Activated CD8-positive, alpha-beta T cell treated with anti-CD3 and anti-CD28 coated beads, Interleukin-2, amount 10 ng/mL, durations not matched to agents 7 days and 5 days (primary cell): ENCODE measurements at places on chromosomes 2 and 18. TPM values are rescaled to one million over a fixed set of nuclear protein-coding genes. Genes with fewer than 3 reads are reported as not detected.

- no peak overlapping the region for H3K4me3 ChIP-seq
- no peaks in the 10 kb centered on the region for H3K36me3 ChIP-seq
- H3K4me1 ChIP-seq = no peaks in the 10 kb centered on the region
- no peak for DNase-seq
- no peak overlapping the region for H3K27ac ChIP-seq
These were observed 37.5 kb downstream of the KCNG3 start for GRCh38 chr2:42456126-42456839.

- DNase-seq = no peak
- H3K36me3 ChIP-seq = no peaks in the 10 kb centered on the region
- H3K4me1 ChIP-seq = no peaks in the 10 kb centered on the region
These were observed 67.3 kb upstream of the TNP1 start for GRCh38 chr2:216927163-216927562.

DNA sequence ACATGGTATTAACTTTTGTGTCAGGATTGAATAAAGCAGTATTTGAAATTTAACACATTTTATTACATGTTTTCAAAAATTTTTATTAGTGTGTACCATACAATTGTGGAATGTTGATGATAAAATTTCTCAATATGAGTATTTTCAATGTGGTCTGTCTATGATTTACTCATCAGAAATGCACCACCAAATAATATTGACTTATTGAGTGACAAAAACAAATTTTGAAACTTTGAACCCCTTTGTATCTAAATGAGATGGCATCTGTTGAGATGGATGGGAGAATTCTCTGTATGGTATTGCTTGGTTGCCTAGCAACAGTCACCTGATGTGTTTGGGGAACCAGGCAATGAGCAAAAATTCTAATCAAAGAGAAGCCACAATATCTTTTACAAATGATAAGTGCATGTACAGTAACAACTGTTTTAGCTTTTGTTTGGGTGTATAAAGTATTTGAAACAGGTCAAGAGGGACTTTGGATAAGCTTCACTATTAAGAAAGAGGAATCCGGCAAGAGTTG is 400.1 kb downstream of the CCDC85A start:
- no peaks in the 10 kb centered on the region for H3K36me3 ChIP-seq
- H3K4me3 ChIP-seq = no peak overlapping the region
- H3K27me3 ChIP-seq = no peaks in the 10 kb centered on the region
- no peak for DNase-seq

Gene FOXI3
- total RNA-seq = not detected
